CD4-positive, alpha-beta T cell treated with Interleukin-4 for 4 hours (primary cell): ENCODE measurements at places on chromosomes 4 and X.

- DNase-seq = no peak
These were observed 92.2 kb downstream of the PALLD start for GRCh38 chr4:168588916-168589531.

DNA sequence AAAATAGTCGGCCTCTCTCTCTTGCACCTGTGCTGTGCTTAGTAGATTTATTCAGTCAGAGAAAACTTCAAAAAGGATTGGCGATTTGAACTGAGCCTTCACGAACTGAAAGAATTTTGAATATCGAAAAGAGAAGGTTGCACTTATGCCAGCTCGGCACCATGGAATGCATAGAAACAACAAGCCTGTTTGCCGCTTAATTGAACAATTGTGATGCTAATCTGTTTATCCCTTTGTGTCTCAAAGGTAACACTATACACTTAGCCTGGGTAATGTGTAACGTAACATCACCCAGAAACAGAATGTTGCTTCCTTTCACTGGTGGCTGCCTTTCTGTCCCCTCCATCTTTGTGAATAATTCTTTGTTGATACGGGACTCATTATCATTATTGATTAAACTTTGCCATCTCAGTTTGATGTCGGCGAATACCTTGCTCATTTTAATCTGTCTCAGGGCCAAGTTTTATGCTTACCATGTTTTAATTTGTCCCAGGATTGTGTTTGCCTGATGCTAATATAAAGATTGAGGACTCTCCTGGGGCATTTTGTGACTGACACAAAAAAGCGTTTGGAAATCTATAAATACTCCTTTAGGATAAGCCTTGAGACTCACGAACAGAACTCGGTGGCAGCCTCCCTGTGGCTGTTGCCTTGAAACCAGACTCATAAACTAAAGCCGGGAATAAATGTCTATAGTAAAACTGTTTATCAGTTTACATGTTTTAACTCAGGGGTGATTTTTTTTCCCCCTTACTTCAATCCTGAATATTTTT is 400.5 kb downstream of the RAPGEF2 start:
- no peak for DNase-seq

DNA sequence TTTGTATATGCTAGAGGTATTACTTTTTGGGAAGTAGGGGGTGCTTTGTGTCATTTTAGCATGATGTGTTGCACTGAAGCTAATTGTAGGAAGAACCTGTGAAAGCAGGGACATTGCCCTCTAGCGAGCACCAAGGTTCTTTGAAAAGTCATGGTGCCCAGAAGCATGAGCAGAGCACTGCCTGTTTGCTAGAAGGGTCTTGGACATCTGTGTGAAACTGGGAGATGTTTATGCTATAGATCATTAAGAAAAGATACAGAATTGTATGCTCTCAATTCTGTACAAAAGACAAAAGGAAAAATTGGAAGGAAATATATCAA is 14.7 kb downstream of the GRPR start:
- no peak for DNase-seq

DNA sequence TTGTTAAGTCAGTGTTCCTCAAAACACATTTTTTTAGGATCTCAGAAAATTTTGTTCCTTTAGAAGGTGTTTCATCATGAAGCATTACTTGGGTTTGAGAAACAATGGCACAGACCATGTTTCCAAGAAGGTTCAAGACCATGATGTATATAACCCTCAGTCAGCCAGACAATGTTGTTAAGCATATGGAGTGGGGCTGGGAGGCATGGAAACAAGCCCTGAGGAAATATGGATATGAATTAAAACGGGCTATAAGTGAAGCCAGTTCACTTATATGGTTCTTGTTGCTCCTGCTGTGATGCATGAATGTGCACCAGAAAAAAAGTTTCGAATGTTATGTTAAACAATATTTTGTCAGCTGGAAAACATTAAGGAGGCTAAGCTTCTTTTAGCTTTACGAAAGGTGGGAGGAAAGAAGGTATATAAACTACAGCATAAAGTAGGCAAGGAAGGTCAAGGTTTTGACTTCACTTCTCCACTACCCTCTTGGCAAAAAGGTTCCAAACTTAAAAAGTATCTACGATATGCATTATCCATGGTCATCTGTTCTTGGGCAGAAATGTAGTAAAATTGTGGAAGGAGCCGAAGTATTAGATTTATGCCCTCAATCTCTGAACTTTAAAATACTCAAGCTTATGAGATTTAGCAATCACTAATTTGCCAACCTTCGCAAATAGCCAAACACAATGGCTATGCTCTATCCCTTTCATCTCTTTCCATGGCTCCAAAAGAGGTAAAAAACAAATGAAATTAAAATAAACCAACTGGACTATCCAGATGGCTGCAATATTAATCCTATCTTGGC is 277.3 kb downstream of the CHIC1 start:
- no peak for DNase-seq

- DNase-seq = no peak
These were observed 311.3 kb downstream of the GRID2 start for GRCh38 chr4:92615049-92615448.
